ENCODE measurements at places on chromosomes 1 and 21.
A peak's percentile ranks its signal among the peaks of the same experiment; 100 is the strongest.

DNA sequence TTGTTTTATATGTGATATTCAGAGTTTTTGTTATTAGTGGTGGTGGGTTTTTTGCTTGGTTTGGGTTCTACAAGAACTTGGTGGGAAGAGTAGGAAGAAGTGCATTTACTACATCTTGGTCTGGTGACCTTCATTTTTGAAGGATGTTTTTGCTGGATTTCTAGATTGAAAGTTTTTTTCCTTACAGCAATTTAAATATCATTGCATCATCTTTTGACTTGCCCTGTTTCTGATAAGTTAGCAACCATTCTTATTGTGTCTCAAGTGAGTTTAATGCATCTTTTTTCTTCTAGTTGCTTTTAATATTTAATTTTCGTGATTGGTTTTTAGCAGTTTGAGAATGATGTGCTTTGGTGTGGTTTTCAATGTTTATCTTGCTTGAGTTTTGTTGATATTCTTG lies 447.7 kb downstream of the DISC1 start:
- no peak for DNase-seq

GRCh38 chr1:205359771-205360565 lies 3.2 kb upstream of the KLHDC8A start:
- DNase-seq = no peak

DNA sequence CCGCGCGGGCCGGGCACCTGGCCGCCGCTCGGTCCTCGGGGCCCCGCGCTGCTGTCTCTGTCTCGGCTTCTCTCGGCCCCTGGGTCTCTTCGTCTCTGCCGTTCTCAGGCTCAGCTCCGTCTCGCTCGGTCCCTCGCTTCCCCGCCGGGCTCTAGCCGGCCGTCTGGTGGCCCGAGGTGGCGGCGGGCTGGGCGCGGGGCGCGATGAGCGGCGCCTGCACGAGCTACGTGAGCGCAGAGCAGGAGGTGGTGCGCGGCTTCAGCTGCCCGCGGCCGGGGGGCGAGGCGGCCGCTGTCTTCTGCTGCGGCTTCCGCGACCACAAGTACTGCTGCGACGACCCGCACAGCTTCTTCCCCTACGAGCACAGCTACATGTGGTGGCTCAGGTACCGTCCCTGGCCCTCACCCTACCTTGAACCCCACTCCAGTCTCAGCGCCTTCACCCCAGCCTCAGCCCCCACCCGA lies 355 bp downstream of the SHISAL2A start:
- no peak for DNase-seq

DNA sequence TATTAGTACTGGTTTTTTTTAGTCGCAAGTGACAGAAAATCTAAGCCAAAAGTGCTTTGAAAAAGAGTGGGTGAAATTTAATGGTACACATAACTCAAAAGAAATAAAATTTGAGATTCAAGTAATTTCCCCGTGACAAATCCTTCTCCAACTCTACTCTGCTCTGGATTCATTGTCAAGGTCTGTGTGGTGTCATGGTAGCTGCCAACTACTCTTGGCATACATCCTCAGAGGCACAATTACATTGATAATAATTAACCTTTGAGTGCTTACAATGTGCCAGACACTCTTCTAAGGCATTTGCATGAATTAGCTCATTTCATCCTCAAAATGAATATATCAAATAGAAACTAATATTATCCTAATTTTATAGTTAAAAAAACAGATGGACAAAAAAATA lies 1153.9 kb upstream of the NCAM2 start:
- DNase-seq = no peak

GRCh38 chr1:47554901-47555300 lies 117.1 kb downstream of the FOXD2 start:
- peak; percentile 50 for DNase-seq

DNA sequence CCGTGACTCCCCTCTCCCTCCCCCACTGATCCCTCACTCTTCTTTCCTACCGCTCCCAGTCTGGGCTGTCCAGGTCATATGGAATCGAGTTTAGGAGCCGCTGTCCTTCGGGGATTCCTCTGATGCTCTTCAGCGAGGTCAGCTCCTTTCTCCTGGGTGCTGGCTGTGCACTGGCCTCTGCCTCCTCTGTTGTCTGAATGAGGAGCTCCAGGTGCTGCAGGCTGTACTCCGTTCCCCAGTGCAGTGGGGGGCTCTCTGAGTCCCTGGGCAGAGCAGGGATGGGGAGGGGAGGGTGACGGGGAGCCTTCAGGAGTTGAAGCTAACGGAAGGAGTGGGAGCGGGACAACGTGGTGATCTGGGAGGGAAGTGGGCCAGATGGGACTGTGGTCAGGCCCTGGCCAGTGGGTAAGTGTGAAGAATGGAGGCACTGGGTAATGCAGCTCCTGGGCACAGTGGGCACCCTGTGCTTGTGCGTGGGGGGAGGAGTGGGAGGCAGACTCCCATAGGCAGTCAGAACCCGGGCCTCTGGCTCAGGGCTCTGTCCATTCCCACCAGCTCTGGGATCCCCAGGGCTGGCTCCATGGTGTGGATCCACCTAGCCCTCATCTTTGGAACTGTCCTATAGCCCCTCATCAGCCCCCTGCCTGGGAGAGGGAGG lies 59.5 kb upstream of the TLR5 start:
- no peak for DNase-seq

DNA sequence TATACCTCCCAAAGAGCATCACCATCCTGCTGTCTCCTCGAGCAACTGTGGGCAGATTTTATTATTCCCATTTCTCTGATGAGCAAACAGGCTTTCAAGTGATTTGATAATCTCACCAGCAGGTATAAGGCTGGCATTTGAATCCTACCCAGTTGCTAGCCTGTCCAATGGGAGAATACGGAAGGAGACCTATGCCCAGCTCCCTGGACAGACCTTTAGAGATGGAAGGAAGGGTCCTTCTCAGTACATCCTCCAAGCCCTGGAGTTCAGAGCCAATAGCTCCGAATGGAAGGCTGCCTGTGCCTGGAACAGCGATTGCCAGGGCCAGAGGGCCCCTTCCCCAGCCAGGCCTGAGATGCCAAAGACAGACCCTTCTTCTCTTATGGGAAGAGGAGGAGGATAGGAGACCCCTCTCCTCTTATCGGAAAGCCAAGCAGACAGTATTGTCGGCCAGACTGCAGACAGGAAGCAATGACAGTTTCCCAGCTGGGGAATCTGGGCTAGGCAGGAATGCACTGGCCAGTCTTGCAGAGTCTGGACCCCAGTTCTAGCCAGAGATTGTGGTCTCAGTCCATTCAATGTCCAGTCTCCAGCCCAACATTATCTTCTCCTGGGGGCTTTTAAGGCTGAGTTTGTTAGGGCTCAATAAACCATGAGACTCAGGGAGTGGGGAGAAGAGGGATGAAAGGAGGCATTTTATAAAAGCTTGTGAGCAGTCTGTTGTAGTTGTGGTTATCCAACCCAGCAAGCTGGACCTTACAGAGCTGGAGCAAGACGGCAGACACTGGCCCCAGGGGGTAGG lies 2.0 kb downstream of the IFFO2 start:
- DNase-seq = no peak

DNA sequence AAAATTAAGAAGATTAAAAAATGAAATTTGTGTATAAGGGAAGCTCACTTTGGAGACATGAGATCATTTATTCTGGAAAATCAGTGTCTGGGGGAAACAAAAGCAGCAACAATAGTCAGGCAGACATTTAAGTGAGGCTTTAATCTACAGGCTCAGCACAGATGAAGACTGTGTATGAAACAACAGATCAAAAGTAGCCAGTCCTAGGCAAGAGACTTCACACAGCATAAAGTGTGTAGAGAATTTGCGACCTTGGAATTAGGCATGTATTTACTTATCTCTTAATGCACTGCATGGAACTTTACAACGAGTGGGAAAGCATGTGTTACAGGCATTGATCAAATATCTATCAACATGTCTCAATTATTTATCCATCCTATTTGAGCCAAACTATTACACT lies 1099.9 kb downstream of the PLA2G4A start:
- DNase-seq = no peak

GRCh38 chr21:42539931-42540343 lies 26.3 kb downstream of the SLC37A1 start:
- no peak for DNase-seq

- DNase-seq = no peak
Observed at GRCh38 chr1:169890761-169891538, 2.7 kb downstream of the SCYL3 start.

DNA sequence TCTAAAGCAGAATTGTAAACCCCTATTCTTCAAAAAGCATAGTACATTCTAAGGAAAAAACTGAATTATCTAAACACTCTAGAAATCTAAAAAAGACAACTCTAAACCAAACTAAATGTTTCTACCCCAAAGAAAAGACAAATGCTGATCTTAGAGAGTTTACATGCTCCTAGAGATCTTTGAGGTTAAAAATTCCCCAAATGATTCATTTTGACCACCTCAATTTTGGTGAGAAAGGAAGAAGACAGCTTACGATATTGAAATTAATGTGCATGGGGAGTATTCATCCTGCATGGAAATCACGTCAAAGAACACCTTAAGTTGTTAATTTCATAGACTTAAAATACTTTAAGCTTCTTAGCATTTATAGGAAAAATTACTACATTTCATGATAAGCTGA lies 377.8 kb upstream of the RUNX1 start:
- DNase-seq = no peak

GRCh38 chr1:83527987-83528386 lies 470.9 kb downstream of the TTLL7 start:
- DNase-seq = no peak

- no peak for DNase-seq
Observed at GRCh38 chr1:74618974-74619373, 54.6 kb downstream of the ERICH3 start.

- DNase-seq = peak; percentile 62
Observed at GRCh38 chr1:40404670-40405462, 31.3 kb downstream of the SMAP2 start.

DNA sequence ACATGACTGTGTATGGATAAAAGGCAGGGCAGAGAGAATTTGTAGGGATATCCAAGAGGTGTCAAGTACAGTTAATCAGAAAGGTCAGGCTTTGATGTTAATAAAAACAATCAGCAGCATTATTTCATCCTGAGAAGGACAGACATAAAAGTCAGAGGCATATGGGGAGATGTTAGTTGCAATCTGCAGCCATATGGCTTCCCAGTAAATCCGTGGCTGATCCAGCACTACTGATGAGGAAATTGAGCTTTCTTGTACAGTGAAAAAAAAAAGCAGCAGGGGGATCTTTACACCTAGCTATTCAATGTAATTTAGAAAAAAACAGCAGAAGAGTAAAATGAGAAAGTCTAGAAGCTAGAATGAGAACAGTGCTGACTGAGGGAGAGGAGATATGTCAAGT lies 2.2 kb upstream of the SPRR1B start:
- DNase-seq = no peak

- DNase-seq = no peak
Observed at GRCh38 chr21:36076878-36077655, 7.2 kb downstream of the CBR1 start.

GRCh38 chr1:1839311-1839965 lies 51.4 kb downstream of the GNB1 start:
- DNase-seq = no peak

DNA sequence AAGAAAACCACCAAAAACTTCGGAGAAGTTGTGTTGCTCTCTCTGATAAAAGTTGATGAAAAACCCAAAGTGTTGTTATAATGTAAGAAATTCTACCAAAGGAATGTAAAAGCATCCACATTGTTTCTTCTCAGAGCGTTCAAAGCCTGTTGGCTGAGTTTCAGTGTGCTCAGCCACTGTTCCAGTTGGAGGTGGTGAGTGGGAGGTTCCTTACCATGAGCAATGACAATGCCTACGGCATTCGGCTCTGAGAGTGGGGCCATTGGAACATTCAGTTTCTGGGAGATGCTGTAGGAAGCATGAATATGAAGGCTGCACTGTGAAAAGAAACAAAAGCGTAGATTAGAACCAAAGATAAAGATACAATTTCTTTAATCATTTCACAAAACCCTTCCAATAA lies 20.5 kb upstream of the MYBPHL start:
- no peak for DNase-seq

- DNase-seq = no peak
Observed at GRCh38 chr1:171600862-171601261, 21.2 kb upstream of the MYOCOS start.

DNA sequence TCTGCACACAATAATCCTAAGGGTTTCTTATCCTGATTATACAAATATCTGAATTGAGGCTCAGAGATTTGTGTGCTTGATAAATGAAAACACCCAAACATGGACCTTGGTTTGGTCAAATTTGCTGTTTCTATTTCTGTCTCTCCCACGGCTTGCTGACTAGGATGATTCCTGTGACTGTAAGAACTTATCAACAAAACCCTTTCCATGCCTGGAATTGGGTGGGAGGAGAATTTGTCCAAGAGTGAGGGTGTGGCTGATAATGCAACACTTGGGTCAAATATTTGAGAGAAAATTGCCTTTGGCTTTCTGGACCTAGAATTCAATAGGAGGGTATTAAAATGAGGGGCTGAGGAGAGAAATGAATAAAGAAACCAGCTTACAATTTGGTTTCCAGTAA lies 48.0 kb downstream of the RHBG start:
- no peak for DNase-seq

- no peak for DNase-seq
Observed at GRCh38 chr1:110749960-110750359, 75.2 kb upstream of the KCNA3 start.

GRCh38 chr1:186498071-186498470 lies 37.2 kb upstream of the PDC start:
- DNase-seq = no peak

DNA sequence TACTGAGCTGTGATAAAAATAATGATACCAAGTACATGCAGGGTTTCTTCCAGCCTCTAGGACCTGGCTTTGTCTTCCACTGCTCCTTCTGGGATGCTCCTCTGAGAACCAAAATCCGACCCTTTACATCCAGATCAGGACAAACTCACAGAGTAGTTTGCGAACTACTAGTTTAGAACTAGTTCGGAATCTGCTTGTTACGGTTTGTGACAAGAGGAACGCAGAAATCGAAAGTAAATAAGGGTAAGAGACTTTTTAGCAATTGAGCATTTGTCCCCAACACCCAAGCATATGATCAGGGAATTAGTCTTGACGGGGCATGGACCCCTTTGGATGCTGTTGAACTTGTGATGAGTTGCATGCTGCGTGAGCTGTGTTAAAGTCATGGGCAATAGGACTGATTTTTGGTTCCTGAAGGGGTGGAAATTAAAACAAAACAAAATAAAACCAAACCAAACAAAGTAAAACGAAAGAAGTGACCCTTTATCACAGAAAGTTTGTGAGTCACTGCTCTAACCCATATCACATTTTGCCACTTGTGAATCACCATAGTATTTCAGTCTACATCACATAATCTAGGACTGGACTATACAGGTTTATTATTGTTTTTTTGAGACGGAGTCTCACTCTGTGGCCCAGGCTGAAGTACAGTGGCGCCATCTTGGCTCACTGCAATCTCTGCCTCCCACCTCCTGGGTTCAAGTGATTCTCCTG lies 35.7 kb upstream of the ERRFI1 start:
- peak; percentile 61 for DNase-seq

GRCh38 chr1:15577691-15578090 lies 7.2 kb downstream of the AGMAT start:
- DNase-seq = no peak

DNA sequence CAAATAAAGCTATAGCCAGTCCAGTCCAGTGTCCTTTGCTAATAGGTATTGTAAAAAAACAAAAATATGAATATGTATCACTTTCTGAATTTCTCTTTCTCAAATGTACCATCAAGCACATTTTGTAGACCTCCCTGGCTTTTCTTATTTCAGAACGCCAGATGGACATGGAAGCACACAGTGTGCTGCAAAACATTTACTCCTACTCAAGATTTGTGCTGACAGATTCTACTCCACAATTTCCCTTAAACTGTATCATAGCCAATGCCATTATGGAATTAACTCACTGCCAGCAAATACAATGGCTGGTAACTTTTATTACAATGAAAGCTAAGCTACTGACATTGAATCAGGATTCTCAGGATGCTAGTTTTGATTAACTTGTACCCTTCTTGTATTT lies 30.8 kb upstream of the PLPPR4 start:
- no peak for DNase-seq
